ENCODE measurements at places on chromosomes 4 and X. TPM values are rescaled to one million over a fixed set of nuclear protein-coding genes. Genes with fewer than 3 reads are reported as not detected.

DNA sequence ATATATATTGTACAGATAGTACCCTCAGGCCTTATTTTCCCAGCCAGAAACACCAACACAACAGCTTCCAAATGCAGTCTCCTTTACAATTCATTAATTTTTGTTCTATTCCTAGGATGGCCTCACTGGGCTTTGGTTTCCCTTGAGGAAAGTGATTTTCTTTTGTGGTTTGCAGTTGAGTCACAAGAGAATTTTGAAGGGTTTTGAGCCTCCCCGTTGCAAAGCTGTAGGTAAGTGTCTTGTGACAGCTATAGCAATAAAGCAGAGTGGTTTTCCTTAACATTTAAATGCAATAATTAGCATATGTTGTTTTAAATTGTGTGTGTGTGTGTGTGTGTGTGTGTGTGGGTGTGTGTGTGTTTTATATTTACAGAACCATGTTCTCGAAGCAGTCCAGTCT is 54.1 kb upstream of the WDR17 start:
- no peak for DNase-seq

GRCh38 chrX:15664487-15665444 is at the start of gene CLTRN:
CLTRN (minus strand) TSS chrX:15664805; CDS start chrX:15664775, 30 bp downstream.
- DNase-seq, result no peak

- no peak for DNase-seq
These were observed 748.0 kb upstream of the PCDH7 start for GRCh38 chr4:29972121-29972520.

TMEM31 gene
- total RNA-seq, result not detected

EVC2 gene
- total RNA-seq, result 6.3 TPM

DNA sequence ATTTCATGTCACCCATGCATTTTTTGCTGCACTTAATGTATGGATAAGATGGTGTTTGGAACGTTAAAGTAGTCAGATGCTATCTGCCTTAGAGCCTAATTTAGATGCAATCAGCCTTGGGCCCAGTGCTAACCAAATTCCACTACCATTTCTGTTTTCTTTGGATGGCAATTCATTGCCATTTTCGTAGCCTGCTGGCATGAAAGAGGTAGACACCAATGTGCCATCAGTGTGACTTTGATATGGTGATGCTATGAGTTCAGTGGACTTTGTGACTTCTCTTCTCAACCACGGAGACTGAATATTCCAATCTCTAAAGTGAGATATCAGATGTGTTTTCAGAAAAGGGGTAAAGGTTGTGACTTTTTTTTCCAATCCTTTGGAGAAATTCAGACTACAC is 1.5 kb downstream of the ETFDH start:
- DNase-seq, result no peak

DNA sequence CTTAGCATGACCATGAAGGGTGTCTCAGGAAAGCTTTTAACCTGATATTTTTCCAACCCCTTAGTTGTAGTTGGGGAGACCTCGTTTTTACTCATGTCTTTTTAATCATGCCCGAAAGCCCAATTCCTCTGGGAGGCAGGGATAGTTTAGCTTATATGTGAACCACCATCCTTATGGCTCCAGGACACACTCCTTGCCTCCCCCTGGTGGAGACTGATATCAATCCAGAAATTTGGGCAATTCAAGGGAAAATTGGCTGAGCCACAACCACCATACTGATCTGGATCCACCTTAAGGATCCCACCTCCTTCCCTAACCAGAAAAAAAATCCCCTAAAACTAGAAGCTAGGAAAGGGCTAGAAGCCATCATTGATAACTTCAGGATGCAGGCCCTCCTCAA is 13.4 kb upstream of the COL25A1 start:
- DNase-seq, result no peak

- peak; percentile 0 for DNase-seq
These were observed 76.0 kb upstream of the GIMD1 start for GRCh38 chr4:106444557-106444956.

RADX gene
- under 0.01 TPM for total RNA-seq

DNA sequence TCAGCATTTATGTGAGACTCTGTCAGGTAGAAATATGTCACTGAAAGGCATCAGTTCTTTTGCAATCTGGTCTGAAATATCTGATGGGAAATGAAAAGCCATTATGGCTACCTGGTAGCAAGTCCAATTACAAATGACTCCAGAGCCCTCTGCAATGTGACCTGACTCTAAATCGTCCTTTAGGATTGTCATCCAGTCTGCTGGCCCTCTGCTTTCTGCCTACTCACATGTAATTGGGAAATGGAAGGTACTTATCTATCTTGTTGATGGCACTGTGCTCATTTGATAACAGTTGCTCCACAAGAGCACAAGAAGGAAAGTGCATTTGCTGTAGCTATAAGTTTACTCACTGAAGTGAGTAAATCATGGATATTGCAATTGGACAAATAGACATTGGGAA is 799.8 kb downstream of the RAPGEF2 start:
- DNase-seq, result no peak

DNA sequence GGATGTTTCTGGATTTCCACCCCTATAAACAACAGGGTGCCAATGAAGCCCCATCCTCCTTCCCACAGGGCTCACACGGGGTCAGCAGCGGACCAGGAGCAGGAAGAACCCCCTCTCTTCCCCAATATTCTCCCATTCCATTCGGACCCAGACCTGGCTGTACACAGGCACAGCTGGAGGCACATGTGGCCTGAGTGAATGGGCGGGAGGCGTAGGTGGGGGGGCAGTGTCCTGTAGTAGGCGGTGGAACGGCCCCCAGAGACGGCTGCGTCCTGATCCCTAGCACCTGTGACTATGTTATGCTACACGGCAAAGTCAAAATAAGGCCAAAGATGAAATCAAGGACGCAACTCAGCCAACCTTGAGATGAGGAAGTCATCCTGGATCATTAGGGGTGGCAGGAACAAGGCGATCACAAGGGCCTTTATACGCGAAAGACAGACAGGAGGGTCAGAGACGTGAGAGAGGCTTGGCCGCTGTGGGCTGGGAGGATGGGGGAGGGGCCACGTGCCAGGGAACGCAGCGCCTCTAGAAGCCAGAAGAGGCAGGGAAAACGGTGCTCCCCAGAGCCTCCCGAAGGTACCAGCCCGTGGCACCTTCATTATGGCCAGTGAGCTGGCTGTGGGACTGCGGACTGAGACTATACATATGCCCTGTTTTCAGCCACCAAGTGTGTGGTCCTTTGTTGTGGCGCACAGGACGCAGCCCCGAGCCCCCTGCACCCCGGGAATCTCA is 75.6 kb downstream of the WFS1 start:
- no peak for DNase-seq

DNA sequence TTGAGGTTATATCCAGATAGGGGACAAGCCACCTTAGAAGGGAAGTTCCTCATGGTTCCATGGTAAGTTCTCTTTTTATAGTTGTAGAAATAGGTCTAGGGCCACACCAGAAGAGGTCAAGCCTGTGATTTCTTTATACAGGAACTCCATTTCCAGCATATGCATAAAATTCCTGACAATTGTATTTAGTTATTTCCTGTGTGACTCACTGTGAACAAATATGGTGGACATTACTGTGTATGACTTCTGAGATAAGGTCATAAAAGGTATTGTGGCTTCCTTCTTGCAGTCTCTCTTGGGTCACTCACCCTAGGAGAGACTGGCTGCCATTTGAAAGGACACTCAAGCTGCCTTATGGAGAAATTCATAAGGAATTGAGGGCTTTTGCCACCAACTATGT is 2.2 kb upstream of the C4orf36 start:
- peak; percentile 46 for DNase-seq

GRCh38 chr4:93764639-93765246 is 63.8 kb upstream of the ATOH1 start:
- DNase-seq, result peak; percentile 55

DNA sequence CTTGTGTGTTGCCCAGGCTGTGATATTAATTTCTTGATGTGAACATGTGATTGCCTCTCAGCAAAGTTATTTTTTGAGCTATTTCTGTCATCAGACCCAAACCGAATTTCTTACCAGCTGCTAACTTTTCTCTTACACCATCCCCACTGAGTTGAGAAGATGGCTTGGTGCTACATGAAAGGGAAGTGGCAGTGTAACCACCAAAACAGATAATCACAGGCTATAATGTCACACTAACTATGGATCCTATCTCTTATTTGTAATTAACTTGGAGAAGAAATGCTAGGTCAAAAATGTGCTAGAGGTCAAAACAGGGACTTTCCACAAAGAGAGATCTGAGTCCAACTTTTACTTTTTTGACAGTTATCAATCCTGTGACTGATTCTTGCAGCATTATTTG is 43.8 kb downstream of the ELOVL6 start:
- no peak for DNase-seq

HHIP gene
- 59.1 TPM for total RNA-seq

DNA sequence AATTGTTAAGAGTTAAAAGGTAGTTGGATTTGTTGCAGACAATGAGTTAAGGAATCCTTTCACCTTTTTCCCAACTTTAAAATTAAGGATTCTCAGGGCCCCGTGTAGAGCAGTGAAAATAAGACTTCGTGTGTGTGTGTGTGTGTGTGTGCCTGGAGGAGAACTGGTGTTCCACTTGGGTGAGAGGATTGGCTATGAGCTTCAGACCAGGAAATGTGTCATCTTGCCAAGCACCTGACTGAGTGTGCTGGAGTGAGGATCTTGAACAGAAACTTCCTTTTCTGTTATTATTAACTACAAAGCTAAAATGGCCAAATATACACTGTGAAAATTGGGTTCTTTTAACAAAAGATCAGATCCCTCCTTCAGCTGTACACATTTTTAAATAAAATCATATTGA is 113.1 kb upstream of the VCX2 start:
- DNase-seq, result no peak

- no peak for DNase-seq
These were observed 110.3 kb upstream of the KIT start for GRCh38 chr4:54547299-54548097.

- DNase-seq, result no peak
These were observed 94.2 kb downstream of the PHEX start for GRCh38 chrX:22126327-22126726.

- peak; percentile 3 for DNase-seq
These were observed 44.9 kb downstream of the ZNF182 start for GRCh38 chrX:47958761-47959342.

EPHA5 gene
- under 0.01 TPM for total RNA-seq

MAGEA11 gene
- under 0.01 TPM for total RNA-seq

DNA sequence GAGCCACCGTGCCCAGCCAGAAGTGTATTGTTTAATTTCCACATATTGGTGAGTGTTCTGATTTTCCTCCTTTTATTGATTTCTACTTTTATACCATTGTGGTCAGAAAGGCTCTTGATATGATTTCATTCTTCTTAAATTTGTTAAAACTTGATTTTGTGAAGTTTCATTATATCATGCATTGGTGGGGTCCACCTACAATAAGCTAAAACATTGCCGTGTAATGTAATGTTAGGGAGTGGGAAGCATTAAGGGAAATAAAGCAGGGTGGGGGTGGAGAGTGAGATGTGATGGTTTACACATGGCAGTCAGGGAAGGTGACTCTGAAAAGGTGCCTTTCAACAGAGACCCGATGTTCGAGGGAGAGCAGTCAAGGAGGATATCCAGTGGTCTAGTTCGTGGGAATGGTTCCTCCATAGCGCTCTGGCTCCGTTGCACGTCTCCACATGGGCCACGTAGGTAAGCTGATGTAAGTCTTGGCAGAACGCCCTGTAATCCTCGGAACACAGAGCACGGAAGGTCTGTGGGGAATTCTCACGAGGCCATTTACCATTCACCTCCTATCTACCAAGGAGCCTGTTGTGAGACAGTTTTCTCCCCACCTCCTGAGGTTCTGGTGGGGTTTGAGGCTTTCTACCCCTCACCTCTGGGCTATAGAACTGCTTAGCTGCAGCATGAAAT is 7.7 kb upstream of the WDR13 start:
- peak; percentile 67 for DNase-seq

HEPH gene
- total RNA-seq, result 2.4 TPM

BTC gene
- not detected for total RNA-seq

DNA sequence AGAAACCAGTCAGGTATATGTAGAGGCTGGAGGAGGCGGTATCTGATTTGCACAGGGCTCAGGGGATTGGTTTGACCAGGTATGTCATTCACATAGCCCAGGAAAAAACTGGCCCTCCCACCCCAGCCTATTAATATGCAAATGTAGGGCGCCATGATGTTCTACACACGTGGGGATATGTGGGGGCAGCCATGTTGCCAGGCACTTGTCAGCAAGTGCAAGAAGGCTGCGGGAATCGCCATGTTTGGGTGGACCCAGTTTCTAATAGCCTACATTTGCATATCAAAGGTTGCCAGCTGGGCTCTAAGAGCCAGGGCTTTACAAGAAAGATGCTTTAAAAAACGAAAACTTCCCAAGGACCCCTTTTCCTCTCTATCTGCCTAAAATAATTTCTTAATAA is 335.1 kb downstream of the SMARCA1 start:
- no peak for DNase-seq

FUNDC1 gene
- total RNA-seq, result 6.5 TPM

DNA sequence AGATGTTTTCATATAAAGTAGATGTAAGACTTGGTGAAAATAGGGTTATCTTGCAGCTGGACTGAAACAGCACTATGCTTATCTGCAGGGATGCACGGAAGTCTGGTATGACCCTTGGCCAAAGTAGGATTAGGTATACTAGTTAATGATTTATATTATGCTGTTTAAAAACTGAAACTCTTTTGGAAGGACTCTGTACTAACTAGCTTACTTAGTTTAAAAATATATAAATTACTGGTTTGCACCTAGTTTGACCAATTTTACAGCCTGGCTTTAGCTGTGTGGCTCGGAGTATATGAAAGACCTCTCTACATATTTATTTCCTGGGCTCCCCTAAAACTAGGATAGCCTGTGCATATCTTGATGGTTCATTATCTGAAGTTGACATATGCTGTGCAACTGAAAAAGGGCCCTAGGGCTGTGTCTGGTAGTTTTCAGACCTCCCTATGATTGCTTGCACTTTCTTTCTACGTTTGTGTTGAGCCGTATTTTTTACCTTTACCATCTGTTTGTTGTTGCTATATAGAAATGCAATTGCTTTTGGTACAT is 89.2 kb downstream of the TMEM144 start:
- DNase-seq, result no peak

ASMTL gene
- 12.2 TPM for total RNA-seq

- no peak for DNase-seq
These were observed 21.3 kb upstream of the AMBN start for GRCh38 chr4:70570796-70571195.
